Islet precursor cell (in vitro differentiated cells): ENCODE measurements at places on chromosomes 7 and 10.
A peak's percentile ranks its signal among the peaks of the same experiment; 100 is the strongest.

DNA sequence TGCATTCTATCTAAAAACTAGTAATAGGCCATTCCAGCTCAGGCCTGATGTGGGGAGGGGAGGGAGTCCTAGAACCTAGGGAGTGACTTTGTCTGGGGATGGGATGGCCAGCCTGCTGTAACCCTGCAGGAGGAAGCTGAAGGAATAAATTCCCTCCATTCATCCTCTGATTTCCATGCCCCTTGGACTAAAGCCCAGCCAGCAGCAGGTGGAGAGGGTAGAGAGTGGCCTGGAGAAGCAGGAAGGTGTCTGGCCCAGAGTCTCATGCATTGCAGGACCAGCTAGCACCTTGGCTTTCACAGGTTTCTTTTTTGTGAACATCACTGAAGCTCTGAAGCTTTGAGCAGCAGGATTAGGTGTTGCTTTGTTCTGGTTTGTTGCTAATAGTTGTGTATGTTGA lies 32.8 kb upstream of the CDH23 start:
- DNase-seq = no peak

DNA sequence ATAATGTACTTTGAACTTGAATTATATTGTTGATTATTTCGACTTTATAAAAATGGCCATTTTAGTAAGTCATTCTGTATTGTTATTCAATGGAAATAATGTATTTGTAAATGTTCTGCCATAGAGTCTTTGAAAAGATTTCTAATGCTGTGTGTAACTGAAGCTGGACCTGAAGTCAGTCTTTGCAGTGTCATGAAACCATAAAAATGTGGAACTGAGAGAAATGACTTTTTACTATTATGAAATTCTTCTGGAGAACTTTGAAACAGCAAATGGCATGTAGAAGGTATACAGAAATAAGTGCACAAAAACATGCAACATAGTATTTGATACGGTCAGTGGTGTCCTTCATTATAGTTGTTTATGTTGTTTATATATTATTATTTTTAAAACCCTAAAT lies 59.7 kb upstream of the ADRA2A start:
- DNase-seq = no peak

GRCh38 chr10:120396228-120396627 lies 60.8 kb upstream of the PLPP4 start:
- no peak for DNase-seq

DNA sequence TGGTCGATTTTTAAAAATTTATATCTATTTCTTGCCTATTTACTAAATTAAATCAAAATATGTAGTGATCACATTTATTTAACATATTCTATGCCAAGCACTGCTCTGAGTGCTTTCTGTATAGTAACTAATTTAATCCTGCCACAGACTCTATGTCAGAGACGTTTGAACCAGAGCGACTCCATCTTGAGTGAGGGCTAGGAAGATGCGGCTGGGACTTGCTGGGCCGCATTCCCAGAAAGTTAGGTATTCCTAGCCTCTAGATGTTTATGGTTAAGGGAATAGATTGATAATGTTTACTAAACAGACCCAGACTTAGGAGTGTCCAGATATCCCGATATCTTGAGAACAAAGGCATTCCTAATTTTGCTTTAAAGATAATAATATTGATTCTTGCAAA lies 3.2 kb upstream of the GSTO1 start:
- DNase-seq = no peak

- no peak for DNase-seq
Observed at GRCh38 chr7:75986147-75986781, 8.1 kb downstream of the TMEM120A start.

GRCh38 chr10:33635967-33636515 lies 301.6 kb upstream of the NRP1 start:
- DNase-seq = no peak

GRCh38 chr10:119784340-119785067 lies 58.7 kb downstream of the INPP5F start:
- DNase-seq = no peak

DNA sequence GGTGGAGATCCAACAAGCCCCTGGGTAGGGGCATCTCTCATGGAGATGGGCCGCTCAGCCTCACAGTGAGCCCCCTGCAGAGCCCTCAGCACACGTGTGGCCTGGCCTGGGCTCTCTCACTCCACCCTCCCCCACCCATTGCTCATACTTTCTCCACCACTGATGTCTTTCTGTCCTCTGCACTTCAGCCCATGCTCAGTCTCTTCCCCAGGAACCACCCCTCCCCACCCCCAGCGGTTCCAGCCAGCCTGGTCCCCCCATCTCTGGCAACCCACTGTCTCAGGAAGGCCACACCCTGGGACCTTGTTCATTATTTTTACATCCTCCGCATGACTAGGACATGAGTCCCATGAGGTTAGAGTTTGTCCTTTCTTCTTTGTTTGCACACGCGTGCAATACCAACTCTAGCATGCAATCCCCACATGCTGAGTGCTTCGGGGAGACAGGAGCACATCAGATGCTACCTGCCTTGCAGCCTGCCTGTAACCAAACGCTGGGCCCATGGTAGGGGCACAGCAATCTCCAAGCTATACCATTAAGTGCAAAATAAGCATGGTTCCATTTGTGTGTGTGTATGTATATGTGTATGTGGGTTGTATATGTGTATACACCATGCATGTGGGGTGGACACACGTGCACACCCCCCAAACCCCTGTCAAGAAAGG lies 408.4 kb upstream of the FOXK1 start:
- DNase-seq = no peak

- DNase-seq = no peak
Observed at GRCh38 chr7:131034166-131034881, 293.4 kb upstream of the MKLN1 start.

GRCh38 chr10:123938890-123939289 lies 47.3 kb upstream of the CPXM2 start:
- DNase-seq = no peak

- DNase-seq = no peak
Observed at GRCh38 chr10:26937371-26937770, 76.6 kb upstream of the ABI1 start.

DNA sequence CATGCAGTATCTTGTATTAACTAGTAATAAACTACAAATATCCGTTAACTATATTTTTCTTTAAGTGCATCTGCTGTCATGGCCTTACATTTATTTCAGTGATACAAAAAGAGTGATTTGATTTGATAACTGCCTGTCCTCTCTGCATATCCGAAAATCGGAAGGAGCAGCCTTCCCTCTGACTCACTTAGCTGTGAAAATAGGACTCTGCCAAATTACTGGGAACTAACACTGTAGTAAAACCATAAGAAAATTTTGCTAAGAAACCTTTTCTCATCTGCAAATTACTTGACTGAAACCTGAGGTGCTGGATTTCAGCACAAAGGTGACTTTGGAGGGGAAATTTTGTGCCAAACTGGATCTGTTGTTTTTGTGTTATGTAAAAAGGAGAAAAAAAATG lies 176.6 kb upstream of the MKLN1 start:
- no peak for DNase-seq

GRCh38 chr10:112221545-112221944 lies 38.0 kb upstream of the GPAM start:
- no peak for DNase-seq

DNA sequence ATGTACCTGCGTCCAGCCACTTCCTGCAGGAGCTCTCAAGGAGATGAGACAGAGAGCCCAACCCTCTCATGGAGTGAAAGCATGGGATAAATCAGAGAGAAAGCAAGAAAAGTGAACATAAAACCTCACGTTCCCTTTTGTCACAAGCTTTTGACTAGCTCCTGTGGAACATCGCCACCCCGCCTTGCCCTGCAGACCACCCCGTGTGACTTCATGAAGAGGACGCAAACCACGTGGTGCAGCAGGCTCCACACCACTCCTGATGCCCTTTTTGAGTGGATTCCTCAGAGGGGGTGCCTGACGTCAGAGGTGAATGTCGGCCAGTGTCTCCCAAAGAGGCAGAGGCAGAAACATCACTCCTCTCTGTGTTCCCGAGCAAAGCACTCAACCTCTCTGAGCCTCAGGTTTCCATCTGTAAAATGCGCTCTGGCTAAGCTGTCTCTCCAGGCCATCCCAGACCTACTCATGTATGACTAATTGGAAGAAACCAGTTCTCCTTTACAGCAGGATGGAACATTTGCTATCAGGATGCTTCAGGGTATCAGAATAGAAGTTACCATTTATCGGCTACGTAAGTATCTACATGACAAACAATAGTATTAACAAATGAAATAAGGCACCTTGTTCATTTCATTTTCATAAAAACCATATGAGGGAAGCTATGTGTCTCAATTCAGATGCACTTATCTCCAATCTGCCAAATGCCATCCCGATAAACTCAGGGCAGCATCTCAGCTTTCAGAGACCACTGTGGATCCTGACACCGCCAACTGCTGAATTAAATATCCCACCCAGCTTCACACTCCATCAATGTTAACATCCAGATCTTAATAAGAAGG lies 5.3 kb downstream of the ZNF488 start:
- DNase-seq = peak; percentile 41

GRCh38 chr7:130695840-130696239 lies 9.5 kb upstream of the TSGA13 start:
- DNase-seq = no peak

DNA sequence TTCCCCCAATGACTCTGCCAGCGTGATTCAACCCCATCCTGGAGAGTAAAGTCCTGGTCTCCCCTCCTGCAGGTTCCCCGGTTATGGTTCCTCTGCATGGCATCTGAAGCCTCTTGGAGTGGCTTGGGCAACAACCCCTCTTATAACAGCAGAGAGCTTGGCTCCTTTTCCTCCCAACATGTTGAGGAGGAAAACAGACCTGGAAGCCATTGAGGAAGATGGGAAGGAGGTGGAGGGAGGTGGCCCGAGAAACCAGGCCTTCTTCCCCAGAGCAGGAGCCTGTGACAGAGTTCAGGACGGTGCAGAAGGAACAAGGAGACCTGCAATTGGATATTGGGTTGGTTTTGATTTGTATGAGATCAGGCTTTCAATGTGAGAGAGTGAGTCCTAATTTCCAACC lies 184.0 kb upstream of the ADCY1 start:
- peak; percentile 17 for DNase-seq

DNA sequence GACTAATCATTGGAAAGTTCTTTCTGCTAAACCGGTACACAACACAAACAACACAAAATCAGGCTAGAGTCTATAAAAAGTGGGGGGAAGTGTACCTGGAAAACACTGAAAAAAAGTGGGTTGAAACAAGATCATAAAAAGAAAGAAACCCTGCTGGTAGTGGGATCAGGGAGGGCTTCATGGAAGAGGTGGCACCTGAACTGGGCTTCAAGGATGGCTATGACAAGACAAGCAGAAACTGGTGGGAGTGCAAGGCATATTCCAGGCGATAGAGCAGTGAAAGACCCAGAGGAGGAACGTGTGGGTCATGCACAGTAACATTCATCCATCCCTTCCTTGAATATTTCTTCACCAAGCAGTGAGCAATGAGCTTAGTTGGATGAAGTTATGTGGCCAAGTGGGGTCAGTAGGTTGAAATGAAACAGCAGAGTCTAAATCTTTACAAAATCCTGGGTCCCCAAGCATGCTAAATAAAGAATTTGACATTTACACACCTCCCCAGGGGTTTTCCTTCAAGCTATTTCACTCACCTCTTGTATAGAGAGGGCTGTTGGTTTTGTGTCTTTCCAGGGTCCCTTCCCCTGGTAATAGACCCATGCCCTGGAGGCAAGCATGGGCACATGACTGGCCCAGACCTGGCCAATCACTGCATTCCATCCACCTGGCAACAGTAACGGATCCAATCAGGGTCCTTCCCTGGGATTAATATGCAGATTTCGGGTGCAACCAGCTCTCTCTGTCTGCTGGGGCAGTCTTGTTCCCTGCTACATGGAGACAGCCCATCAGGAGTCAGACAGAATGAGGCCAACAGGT lies 38.2 kb downstream of the SPOCK2 start:
- no peak for DNase-seq

DNA sequence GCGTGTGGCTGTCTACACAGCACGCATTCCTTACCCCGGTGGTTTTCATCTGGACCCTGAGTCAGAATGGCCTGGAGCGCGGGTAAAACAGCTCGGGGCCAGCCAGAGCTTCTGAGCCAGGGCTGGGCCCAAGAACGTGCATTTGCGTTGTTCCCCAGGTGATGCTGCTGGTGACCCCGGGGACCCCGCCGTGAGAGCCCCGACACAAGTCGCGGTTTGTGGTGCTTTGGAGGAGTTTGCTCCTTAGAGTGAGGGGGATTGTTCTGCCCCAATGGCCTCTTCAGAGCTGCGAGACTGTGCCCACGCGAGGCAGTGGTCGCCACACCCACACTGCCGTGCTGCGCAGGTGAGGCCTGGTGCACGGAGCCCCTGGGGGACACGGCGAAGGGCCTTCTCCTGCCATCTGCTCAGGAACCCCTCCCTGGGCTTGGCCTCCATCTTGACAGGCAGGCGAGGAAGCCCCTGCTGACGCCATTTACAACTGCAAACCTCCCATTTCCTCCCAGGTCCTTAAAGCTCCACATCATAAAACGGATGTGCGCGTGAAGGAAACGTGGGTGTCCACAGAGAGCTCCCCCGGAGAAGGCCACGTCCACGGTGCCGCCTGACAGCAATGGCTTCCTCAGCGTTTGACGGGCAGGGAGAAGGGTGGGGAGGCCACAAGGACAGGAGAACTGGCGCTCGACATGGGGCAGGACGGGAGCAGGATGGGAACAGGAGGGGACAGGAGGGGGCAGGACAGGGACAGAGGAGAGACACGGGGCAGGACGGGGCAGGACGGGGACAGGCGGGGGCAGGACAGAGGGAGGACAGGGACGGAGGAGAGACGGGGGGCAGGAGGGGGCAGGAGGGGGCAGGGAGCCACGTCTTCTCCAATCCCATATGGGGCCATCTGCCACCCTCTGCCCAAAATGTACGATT lies 477.2 kb downstream of the DNAJB6 start:
- no peak for DNase-seq

- DNase-seq = no peak
Observed at GRCh38 chr7:49333180-49333881, 409.0 kb downstream of the CDC14C start.

DNA sequence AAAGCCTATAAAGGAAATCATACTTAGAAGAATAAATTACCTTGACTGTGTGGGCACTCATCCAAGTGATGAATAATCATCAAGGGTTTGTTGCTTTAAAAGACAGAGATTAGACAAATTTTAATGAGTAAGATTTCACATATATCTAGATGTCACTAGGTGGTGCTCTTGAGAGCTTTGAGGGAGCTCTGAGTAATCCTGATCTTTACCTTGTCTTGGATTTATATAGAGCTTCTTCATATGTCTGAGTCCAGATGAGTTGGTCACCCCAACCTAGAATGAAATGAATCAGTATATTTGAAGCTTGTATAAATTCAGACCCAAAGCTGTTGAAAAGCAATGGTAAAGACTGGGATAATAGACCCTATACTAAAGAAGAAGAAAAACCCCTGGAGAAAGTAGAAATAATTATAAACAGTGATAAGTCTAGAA lies 3.7 kb downstream of the AGR2 start:
- no peak for DNase-seq
